Stimulated activated naive CD4-positive, alpha-beta T cell treated with Interleukin-2 at 50 U/mL for 16 hours (primary cell): ENCODE measurements at places on chromosomes 11 and 22.

- no peak for DNase-seq
These were observed 65.3 kb downstream of the ARFGAP2 start for GRCh38 chr11:47111318-47111804.

DNA sequence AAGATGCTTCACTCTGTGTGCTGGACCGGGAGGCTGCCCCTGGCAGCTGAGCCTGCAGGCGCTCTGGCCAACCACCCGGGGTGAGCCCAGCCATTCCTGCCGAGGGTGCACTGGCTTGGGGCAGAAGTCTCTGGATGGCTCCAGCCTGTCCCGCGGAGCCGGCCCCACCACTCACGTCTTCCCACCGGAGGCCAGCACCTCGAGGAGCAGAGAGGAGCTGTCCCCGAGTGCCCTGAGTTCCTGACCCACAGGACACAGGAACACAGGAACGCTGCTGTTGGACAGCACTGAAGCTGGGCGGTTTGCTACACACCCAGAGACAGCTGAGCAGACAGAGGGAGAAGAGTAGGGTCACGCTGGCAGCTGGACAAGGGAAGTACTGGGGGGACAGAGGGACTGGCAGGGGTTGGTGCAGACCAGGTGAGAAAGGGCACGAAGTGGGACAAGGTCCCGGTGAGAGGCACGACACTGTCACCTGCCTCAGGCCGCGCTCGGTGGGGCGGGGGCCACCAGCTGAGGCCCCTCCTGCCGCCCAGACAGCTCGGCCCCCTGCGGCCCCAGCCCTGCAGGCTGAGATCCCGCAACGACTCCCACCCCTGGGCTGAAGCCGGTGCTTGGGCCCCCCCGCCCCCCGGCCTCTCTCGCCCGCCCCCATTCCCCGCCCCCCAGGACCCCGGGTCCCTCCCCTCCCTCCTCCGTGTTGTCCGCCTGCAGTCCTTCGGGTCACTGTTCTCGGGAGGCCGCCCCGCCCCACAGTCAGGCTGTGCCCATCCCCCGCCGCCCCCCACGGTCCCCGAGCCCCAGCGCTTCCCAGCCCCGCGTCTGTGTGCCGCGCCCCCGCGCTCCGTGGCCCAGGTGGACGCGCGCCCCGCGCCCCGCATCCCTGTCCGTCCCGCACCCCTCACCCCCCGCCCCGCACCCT lies 624 bp upstream of the B4GALNT4 start:
- no peak for DNase-seq

GRCh38 chr22:40055143-40055883 lies 60.6 kb downstream of the FAM83F start:
- no peak for DNase-seq

GRCh38 chr11:120121336-120121735 lies 16.6 kb downstream of the TRIM29 start:
- DNase-seq = no peak

DNA sequence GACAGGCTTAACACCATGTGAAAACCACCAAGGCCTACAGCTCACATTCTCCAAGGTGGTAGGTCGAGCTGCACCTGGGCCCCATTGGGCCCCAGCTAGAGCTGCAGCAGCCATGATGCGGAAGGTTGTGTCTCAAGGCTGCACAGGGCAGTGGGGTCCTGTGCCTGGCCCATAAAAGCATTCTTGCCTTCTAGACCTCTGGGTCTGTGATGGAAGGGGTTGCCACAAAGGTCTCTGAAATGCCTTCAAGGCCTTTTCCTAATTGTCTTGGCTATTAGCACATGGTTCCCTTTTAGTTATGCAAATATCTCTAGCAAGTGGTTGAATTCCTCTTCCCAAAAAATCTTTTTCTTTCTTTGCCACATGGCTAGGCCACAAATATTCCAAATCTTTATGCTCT lies 52.5 kb upstream of the C11orf58 start:
- DNase-seq = no peak

DNA sequence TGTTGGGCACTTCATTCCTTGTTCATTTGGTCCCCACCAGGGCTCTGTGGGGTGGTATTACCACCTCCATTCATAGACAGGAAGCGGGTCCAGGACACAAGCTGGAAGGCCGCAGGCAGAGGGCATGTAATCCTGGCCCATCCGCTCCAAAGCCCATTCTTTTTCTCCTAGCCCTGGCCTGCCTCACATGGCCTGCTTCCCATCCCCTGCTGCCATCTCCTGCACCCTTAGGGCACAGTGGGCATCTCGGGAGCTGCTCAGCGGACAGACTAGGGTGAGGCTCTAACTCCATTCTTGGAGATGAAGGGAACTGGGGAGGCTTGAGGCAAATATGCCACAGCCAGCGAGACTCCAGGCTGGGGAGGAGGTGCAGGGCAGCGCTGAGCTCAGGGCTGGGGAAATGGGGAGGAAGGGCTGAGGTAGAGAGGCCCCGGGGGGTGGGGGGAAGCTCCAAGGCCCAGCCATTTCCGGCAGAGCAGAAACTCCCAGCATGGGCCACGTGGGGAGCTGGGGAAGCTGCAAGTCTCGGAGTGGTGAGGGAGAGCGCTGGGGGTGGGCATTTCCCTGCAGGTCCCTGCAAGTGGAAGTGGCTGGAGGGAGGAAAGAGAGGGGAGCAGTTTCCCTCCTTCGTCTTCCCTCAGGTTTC lies 14.3 kb upstream of the BCL9L start:
- peak; percentile 45 for DNase-seq

DNA sequence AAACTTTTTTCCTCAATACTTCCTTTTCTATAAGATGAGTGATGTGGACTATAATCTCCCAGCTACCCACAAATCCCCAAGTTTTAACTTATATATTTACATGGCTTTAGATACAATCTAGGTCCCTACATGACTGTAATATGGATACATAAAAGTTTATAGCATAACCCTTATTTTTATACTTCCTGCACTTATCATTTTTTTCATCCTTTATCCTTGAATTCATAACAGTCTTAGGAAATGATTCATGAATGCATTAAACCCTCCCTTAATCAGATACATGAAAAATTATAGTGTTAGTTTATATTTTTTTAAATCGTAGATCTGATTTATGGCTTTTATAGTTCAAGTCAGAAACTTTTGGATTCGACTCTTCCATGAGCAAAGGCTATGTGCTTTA lies 195.8 kb downstream of the MAML2 start:
- DNase-seq = no peak

DNA sequence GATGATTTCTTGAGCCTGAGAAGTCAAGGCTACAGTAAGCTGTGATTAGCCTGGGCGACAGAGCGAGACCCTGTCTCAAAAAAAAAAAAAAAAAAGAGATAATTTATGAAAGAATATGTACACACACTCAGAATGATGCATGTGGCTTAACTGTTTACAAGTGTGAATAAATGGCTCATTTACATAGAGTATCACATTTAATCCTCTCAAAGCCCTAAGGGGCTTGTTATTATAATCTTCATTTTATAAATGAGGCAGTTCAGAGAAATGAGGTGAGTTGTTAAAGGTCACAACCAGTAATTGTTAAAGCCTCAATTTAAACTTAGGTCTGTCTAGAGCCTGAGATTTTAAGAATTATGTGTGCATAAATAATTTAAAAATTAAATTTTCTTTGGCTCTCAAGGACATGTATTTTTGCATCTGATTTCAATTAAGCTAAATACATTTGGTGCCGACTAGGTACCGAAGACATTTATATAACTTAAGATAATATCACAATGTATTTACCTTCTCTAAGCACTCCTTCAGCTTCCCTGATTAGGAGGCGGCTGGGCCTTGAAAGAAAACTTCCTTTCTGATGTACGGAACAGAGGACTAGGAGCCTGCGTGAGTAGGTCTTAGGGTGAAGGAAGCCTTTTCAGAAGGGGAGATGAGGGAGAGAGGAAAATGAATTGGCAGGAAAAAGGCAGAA lies 28.5 kb upstream of the DDX6 start:
- no peak for DNase-seq

DNA sequence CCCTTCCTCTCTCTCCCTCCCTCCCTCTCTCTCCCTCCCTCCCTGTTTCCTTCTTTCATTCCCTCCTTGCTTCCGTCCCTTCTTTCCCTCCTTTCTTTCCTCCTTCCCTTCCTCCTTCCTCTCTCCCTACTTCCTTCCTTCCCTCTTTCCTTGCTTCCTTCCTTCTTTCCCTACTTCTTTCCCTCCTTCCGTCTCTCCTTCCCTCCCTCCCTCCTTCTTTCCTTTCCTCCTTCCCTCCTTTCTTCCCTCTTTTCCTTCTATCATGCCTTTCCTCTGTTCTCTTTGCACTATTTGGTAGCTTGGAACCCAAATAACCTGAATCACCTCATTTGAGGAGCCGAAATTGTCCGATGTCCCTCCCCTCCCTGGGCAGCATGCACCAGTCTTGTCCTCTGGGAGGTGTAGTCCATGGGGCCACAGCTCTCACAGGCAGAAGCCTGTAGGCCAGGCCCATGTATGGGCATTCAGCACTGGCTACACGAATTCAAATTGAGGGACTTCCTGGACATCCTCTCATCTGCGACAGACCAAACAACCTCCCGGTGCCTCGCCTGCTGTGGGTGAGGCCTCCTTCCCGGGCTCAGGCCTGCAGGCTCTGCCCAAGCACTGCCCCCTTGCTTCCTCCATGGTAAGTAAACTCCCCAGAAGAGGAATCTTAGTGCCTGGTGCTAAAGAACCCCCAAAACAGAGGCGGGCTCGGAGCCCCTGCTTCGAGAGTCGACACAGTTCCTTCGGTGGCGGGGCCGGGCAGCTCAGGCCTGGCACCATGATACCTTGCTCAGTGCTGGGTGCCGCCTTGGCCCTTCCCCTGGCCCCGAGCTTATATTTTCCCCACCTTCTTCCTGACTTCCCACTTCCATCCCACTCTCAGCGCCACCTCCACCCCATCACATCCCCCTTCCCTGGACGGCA lies 454.1 kb upstream of the CADM1 start:
- no peak for DNase-seq

DNA sequence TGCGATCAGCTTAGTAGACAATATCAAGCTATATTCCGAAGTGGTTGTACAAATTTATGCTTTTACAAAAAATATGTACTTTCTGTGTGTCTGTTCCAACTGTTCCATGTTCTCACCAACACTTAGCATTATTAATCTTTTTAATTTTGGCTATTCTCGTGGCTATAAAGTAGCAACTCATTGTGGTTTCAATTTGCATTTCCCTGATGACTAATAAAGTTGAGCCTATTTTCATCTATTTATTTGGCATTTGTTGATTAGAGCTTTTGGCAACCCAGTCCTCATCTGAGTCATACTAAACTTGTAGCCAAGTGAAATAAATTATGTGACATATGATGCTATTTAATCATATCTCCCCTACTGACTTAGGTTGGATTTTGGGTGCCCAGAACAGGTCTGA lies 115.9 kb downstream of the FBXO7 start:
- no peak for DNase-seq

GRCh38 chr11:13105237-13105844 lies 96.2 kb downstream of the RASSF10 start:
- DNase-seq = no peak

GRCh38 chr11:121671283-121672168 lies 218.8 kb upstream of the SORL1-AS1 start:
- no peak for DNase-seq

GRCh38 chr22:47380692-47381091 lies 618.2 kb downstream of the TBC1D22A start:
- no peak for DNase-seq

DNA sequence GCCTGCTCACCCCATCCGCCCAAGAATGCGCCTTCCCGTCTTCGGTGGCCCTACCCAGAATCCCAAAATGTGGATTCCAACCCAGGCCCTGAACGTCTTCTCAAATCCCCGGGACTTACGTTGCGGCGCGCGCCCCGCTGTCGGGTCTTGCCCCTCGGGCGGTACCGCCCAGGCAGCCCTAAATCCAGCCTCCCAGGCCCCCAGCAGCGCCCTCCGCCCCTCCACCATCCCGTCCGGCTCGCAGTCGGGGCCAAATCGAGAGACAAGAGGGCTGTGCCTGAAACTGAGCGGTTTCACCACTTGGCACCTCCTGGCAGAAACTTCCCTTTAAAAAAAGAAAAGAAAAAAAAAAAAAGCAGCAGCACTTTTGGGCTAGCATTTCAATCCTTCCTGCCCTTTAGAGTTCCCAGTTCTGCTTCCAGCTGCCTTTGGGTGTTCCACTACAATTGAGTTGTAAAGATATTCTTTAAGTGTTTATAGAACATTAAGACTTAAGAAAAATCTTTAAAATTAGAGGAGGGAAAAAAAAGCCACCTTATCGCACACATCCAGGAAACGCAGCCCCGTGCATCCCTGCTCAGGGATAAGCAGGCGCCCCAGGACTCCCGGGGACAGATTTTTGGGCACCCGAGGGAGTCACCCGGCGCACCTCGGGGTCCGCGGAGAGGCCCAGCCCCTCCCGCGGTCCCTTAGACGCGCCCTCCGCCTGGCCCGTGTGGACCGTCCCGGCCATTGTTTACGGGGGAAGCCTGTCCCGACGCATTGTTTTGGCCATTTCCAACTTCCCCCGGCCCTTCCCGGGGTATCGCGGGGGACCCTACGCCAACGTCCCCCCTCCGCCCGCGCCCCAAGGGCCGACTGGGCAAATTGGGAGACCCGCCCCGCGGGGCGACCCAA lies 57.6 kb downstream of the KCNJ4 start:
- DNase-seq = no peak

- no peak for DNase-seq
These were observed 5.8 kb downstream of the MAPK8IP2 start for GRCh38 chr22:50606165-50606945.

DNA sequence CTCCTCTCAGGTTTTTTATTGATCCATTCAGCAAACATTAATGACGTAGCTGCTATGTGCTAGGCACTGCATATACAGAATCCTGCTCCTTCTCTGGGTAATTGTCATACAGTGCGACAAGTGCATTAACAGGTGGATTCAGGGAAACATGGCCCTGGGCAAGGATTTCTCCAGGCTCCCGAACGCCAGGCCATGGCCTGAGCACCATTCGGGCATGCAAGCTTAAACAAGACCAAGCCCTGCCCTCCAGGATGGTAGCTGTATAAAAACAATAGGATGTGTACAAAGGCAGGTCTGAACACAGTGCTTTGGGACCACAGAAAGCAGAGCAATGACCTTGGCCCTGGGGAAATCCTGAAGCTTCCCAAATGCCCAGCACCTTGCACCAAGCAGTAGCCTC lies 9.1 kb upstream of the SYT7 start:
- DNase-seq = no peak

- no peak for DNase-seq
These were observed 2.4 kb downstream of the C1QTNF4 start for GRCh38 chr11:47591764-47592163.

GRCh38 chr11:30983143-30983542 lies 386.4 kb downstream of the DCDC1 start:
- DNase-seq = no peak

GRCh38 chr11:47254386-47254785 lies 3.4 kb upstream of the NR1H3 start:
- no peak for DNase-seq

- DNase-seq = no peak
These were observed 28.5 kb downstream of the BTBD10 start for GRCh38 chr11:13434247-13435205.

GRCh38 chr11:61278001-61278470 lies 17.1 kb downstream of the VWCE start:
- no peak for DNase-seq

- no peak for DNase-seq
These were observed 271.6 kb upstream of the CADM1 start for GRCh38 chr11:115775846-115776245.

DNA sequence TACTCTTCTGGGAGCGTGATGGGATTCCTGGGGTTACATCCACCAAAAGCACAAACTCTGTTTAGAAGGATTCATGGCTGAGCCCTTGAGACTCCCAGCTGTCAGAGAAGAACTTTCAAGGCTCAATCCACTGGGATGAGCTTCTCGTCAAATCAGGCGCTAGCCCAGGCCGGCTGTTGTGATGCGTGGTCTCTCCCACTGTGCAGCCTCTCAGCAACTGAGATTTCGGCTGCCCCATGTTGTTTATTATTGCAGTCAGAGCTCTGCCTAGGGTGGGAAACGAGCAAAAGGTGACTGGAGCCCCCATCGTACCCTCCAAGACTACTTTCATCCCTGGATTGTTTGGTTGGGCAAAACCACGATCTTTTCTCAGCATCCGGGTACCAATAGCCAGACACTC lies 251.6 kb downstream of the ETS1 start:
- no peak for DNase-seq
